SW480 (cell line): ENCODE measurements at places on chromosomes 3 and 15.

DNA sequence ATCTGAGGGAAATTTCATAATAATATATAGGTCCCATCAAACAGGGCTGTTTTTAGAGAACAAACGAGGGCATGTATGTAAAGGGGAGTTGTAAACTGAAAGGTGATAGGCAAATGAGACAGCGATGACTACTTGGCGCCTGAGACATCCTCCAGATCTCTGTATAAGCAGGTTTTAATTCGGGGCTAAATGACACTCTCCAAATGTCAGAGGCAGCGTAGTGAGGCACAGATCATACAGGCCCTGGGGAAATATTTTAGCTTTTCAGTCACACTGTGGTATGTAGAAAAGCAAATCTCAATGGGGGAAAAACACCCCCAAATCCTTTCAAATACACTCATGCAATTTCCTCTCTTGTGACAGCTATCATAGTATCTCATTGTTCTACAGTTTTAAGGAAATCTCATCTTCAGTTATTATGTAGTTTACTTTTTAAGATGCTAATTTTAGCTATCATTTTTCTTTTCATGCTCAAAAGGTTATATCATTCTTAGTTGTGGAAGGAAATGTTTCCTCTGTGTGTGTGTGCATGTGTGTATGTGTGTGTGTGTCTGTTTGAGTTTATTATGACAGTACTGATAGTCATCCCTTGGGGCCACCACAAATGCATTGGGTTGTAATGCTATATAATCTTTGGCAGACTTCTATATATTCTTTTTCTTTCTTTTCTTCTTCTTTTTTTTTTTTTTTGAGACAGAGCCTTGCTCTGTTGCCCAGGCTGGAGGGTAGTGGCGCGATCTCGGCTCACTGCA is 1.1 kb downstream of the TPRG1 start:
- DNase-seq: no peak

- DNase-seq: no peak
Observed at GRCh38 chr15:40253167-40253790, 14.4 kb downstream of the PAK6 start.

DNA sequence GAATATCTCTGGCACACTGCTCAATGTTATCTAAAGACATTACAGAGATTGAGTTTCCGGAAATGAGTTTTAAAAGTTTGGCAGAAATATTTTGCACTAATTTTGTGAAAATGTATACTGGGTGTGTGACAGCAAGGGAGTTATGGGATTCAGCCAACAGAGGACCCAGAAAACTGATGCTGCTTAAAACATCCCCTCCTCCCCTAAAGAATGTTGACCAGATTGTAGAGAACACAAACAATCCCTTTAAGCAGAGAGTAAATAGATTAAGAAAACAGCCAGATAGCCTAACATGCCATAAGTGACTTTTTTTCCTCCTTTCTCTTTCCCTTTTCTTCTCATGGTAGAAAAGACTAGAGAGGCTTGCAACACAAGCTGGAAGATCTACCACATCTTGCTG is 928.0 kb upstream of the ALCAM start:
- no peak for DNase-seq

- no peak for DNase-seq
Observed at GRCh38 chr3:52710512-52710911, 4.6 kb downstream of the SPCS1 start.

- no peak for DNase-seq
Observed at GRCh38 chr3:28039829-28040228, 201.6 kb upstream of the CMC1 start.

GRCh38 chr15:40238532-40239403 is at the start of gene PAK6:
Gene PAK6 (plus strand): TSS chr15:40239063. CDS start chr15:40264786, 25,723 bp downstream.
- peak; percentile 79 for DNase-seq

DNA sequence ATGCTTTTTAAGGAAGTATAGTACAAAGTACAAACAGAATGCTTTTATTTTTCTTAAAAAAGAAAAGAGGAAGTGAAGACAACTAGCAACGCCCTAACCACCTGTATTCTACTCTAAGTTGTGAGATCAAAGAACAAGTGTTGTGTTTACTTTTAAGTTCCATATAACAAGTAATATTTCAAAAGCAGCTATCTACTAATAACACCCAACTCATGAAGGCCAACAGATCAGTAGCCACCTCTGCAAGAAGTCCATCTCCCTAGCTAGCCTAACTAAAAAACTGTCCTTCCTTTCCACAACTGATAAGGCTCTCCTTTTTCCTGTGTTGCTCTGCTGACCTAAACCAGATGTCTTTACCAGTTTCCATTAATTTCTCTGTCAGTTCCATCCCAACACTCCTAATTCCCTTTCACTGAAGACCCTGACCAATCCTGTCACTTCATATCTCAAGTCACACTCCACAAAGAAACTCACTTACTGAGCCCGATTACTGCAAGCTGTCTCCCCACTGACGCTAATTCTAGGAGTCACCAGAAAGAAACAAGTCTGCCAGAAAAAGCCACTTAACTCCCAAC is 26.9 kb downstream of the PHC3 start:
- no peak for DNase-seq

- DNase-seq: no peak
Observed at GRCh38 chr15:91478717-91479191, 374.8 kb upstream of the SLCO3A1 start.

DNA sequence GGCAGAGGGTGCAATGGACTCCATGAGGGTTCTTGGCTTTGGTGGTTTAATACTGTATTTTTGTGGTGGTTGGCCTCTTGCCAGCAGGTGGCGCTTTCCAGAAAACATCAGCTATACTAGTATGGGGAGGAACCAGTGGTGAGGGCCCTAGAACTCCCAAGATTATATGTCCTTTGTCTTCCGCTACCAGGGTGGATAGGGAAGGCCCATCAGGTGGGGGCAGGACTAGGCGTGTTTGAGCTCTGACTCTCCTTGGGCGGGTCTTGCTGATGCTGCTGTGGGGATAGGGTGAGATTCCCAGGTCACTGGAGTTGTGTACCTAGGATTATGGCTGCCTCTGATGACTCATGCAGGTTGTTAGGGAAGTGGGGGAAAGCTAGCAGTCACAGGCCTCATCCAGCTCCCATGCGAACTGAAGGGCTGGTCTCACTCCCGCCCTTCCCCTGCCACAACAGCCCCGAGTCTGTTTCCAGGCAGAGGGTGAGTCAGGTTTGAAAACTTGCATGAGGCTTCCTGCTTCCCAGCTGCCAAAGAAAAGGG is 357.7 kb downstream of the OTOL1 start:
- DNase-seq: peak; percentile 79

GRCh38 chr3:45240292-45240691 is 14.2 kb upstream of the TMEM158 start:
- no peak for DNase-seq

- DNase-seq: no peak
Observed at GRCh38 chr15:94485148-94485719, 253.9 kb downstream of the MCTP2 start.

DNA sequence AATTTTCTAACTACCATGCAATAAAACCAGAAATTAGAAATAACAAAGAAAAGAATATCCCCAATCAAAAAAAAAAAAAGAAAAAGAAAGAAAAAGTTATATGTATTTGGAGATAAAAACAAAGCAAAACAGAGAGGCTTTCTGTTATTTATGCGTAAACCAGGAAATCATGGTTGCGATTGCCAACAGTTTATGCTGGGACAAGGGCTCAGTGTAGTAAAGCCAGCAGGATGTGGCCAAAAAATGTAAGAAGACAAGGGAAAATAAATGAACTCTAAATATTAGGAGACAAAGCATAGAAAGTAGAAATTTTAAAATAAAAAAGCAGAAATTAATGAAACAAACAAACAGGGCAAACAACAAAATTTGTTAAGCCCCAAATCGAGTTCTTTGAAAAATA is 27.2 kb upstream of the GOLGA8J start:
- no peak for DNase-seq

DNA sequence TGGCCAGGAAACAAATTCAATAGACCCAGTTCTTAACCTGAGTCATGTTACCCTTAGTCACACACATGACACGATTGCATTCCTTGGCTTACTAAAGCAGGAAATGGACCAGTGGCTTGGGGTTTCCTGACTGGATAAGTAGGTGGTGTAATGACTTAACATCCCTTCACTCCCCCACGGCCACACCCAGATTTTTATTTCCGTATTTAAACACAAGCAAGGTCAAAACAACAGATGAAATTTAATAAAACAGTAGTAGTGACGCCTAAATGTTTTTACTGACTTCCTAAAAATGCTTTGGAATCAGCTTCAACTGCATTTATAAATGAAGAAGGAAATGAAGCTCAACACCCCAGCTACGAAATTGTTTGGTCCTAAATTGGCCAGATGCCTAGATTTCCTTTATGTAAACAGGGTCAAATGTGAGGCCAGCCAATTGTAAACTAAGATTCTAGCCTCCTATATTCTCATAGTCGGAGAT is 324.3 kb downstream of the CHST2 start:
- peak; percentile 82 for DNase-seq
